Cerebellum (tissue), 4 donors: ENCODE measurements at places on chromosomes 6 and 20.

DNA sequence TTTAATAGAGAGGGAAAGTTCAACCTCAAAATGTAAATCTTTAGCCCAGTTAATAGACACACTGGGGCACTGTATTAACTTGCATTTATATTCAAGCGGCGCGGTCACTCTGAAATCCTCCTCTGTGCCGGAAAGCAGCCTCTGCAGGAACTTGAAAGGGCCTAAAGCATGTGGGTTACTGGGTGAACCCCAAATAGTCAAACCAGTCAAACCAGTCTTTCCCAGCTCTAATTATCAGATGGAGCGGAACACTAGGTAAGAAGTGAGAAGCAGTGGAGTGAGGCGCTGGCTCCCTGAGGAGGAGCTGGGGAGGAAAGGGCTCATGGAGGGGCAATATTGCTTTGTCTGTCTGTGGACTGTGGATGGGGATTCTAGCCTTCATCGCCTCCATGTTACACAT, 531.3 kb downstream of the QKI start:
- DNase-seq = no peak

GRCh38 chr20:36336204-36336603, 30.1 kb downstream of the DLGAP4 start:
- no peak for DNase-seq

- DNase-seq = no peak
These were observed 360.4 kb upstream of the JARID2 start for GRCh38 chr6:14885498-14885897.

DNA sequence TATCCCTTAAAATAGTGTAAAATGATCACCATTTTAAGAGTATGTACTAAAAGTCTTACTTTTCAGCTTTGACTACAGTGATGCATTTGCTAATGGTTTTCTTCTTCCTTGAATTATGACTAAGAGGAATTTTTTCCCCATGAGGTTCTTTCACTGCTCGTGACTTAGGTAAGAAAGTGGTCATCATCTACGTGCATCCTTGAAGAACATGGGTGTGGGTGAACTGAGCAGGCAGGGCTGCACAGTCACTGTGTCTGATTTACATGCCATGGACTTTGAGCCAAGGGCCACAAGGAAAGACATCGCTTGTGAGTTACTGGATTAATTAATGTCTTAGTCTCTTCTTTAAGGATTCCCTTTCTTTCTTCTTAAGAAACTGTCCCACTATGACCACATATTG, 33.3 kb downstream of the NQO2 start:
- DNase-seq = no peak

DNA sequence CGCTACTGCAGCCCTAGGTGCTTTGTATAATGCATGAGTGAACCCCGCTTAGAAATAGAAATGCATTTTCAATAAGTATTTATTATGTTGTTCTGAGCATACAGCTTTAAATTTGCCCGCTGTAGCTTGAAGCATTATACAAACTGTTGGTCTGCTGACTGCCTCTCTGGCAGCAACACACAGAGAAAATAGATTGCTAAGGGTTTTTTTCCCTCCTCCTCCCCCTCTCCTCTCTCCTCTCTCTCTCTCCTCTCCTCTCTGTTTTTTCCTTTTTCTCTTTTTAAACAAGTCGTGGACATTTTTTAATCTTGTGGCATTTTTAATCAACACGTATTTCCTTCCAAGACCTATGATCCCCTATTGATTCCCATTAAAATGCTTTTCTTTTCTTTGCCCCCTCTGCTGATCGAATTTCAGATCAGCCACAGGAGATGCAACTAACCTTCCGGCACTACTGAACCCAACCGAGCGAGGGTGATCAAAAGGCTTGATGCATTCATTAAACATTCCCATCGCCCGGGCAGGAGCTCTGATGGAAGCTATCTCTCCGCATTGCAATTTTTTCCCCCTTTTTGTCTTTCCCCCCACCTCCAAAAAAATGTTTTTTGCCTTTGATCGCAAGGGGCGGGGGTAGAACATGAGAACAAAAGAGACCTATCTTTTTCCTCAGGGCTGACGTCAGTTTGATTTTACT, 90.7 kb upstream of the ARID1B start:
- DNase-seq = peak; percentile 68

- DNase-seq = no peak
These were observed 27.4 kb downstream of the MUC22 start for GRCh38 chr6:31037682-31038081.

- no peak for DNase-seq
These were observed 10.1 kb downstream of the ZNF318 start for GRCh38 chr6:43359381-43359780.

- DNase-seq = no peak
These were observed 5.7 kb upstream of the NECAB3 start for GRCh38 chr20:33679758-33680485.

DNA sequence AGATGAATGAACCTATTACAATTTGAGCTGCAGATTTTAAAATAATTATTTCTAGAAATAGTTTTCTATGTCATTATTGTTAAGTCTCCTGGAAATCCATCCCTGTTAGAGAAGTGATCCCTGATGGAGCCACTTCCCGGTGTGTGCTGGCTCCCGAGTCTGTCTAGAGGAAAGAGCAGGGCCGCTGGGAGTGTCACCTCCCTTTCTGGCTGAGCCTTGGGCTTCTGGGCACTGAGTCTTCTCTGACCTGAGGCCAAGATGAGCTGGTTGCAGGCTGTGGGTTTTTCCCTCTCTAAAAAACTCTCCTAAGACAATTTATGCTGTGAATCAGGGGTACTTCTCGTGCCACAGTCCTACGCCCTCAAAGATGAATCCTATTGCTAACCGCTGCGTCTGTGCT, 28.8 kb upstream of the TCFL5 start:
- DNase-seq = no peak

DNA sequence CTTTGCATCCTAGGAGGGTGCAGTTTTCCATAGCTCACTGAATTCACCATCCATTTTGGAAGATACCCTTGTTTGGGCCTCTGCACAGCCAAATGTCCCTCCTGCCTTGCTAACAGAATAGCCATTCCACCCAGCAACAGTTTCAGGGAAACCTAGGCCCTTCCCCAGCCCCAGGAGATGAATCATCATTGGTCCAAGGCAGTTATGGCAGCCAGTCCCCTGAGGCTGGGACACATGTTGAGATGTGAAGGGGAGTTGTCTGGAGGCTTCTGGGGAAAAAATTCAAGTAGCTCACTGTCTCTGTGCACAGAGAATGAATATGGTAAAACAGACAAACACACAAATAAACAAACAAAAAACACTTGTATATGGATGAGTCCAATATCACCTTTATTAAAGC, 17.4 kb upstream of the SIRPB2 start:
- no peak for DNase-seq

GRCh38 chr6:3363296-3364025, 93.4 kb downstream of the SLC22A23 start:
- no peak for DNase-seq

GRCh38 chr6:39812853-39813533, 20.8 kb downstream of the DAAM2 start:
- DNase-seq = no peak
